Epithelial cell of prostate (primary cell): ENCODE measurements at places on chromosomes 4 and X.
A peak's percentile ranks its signal among the peaks of the same experiment; 100 is the strongest.

DNA sequence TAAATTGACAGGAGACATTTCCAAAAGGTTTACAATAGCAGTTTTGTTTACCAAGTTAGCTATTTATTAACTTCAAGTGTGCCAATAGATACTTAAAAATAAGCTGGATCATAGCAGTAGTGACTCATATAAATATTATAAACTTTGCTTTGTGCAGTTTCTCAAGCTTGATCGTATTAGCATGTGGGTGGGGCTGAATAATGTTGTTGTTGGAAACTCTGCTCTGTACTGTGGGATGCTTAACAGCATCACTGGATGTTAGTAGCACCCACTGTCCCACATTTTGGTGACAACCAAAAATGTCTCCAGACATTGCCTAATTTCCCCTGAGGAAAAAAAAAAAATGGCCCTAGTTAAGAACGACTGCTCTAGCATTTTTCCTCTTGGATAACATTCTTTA, 855.2 kb upstream of the ADGRL3 start:
- peak; percentile 1 for DNase-seq

DNA sequence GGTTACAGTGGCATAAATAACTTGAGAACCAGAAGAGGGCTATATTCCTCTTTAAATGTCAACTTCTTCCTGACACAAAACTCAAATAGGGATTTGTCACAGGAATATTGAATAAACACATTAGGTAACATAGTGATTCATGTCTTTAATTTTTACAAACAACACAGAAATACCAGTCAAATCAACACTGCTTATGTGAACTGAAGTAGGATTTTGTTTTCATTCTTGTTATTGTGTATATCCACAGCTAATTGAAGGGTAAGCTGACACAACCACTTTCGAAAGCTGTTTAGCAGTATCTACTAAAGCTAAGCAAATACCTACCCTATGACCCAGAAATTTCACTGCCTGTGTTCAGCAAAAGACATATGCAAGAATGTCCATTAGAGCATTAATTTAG, 120.4 kb upstream of the EOLA2 start:
- DNase-seq, result no peak

- no peak for DNase-seq
These were observed 1544.6 kb downstream of the C4orf33 start for GRCh38 chr4:130640592-130640991.

GRCh38 chrX:19747652-19748610, 139.5 kb downstream of the SH3KBP1 start:
- DNase-seq, result no peak

GRCh38 chr4:182741914-182742313, 175.3 kb downstream of the DCTD start:
- no peak for DNase-seq

GRCh38 chrX:84336646-84337045, 148.6 kb upstream of the RPS6KA6 start:
- DNase-seq, result no peak

- no peak for DNase-seq
These were observed 392.0 kb downstream of the UBE2NL start for GRCh38 chrX:144275843-144276242.

GRCh38 chr4:142350871-142351270, 495.2 kb downstream of the INPP4B start:
- no peak for DNase-seq

DNA sequence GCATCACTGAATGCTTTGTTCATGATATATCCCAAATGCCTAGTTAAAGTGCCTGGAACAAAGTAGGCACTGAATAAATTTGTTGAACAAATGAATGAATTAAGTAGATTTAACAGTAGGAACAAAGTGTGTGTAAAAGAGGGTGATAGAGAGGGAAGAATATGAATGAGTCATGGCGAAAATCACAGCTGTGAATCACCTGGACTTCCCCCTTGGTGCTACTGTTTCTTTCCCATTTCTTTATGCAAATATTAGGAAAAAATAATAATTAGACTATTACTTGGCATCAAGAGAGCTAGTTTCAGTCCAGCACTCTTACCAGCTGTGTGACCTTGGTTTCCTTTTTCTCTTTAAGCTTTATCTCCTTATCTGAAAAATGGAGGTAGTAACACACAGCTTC, 9.2 kb downstream of the SPIN3 start:
- DNase-seq, result no peak

GRCh38 chr4:22556495-22556894, 40.6 kb upstream of the ADGRA3 start:
- DNase-seq, result no peak

GRCh38 chr4:87377816-87378215, 13.2 kb downstream of the HSD17B11 start:
- DNase-seq, result no peak

GRCh38 chr4:38328989-38329729, 334.8 kb upstream of the KLF3 start:
- no peak for DNase-seq

DNA sequence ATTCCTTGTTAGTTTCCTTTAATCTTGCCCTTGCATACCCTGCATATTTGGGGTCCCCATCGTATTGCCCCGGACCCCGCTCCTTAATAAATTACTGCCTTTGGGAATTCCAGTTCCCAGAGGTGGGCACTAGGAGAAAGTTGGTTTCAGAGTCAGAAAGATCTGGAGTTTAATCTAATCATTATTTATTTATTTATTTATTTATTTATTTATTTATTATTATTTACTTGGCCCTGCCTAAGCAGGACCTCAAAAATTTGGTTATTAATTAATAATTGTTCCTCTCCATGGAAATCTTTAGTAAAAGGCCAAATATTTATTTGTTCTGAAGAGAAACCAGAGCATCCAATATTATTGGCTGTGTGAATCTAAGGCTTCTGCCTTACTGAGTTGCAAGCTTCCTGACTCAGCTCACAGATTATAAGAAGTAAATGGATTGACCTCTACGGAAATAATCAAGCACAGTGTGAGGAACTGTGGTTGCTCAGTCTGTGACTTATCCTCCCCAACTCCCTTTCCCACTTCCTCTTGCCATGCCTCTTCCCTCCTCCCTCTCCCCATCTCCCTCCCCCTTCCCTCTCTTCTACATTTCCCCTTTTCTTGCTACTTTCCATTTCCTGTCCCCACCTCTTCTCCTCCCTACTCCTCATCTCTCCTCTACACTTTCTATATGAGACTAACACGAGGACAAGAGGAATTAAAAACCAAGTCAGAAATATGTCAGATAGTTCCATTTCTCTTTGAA, 61.5 kb upstream of the AP1S2 start:
- DNase-seq, result no peak

GRCh38 chrX:109966246-109966645, 36.7 kb upstream of the TMEM164 start:
- no peak for DNase-seq

GRCh38 chr4:74545448-74545847, 100.5 kb downstream of the AREG start:
- DNase-seq, result no peak

- DNase-seq, result peak; percentile 70
These were observed 81.5 kb upstream of the EGFL6 start for GRCh38 chrX:13487731-13488505.

GRCh38 chr4:2259541-2260343, 2.2 kb downstream of the MXD4 start:
- DNase-seq, result no peak

- no peak for DNase-seq
These were observed 47.0 kb downstream of the PRPS1 start for GRCh38 chrX:107675365-107675654.

- no peak for DNase-seq
These were observed 30.3 kb downstream of the SEPSECS start for GRCh38 chr4:25129917-25130316.

DNA sequence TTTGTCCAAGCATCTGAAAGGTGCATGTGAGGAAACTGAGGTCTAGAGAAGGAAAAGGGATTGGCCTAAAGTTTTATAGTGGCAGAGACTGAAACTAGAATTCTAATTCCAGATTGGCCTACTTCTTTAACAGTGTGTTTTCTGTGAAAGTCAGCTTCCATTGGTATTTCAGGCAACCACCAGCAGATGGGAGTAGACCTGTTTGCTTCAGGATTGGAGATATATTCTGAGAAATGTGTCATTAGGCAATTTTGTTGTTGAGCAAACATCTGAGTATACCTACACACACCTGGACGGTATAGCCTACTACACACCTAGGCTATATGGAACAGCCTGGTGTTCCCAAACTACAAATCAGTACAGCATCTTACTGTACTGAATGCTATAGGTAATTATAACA, 207.3 kb upstream of the RADX start:
- no peak for DNase-seq

- DNase-seq, result no peak
These were observed 181.8 kb downstream of the PTTG2 start for GRCh38 chr4:38141808-38142500.

DNA sequence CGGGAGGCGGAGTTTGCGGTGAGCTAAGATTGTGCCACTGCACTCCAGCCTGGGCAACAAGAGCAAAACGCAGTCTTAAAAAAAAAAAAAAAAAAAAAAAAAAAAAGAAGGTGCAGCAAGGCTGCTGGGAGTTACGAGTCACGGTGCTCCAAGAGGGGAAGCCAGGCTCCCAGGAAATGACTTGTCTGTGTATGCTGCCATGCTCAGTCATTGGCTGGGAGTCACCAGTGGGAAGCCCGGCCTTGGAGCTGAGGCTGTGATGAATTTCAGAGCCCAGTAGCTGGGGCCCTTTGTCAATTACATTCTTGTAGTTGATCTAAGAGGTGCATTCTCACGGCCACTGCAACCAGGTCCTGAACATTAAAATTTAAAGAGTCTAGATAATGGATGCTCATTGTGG, 1105.1 kb upstream of the TENM3 start:
- no peak for DNase-seq

GRCh38 chr4:181685911-181686310, 557.3 kb upstream of the TENM3 start:
- no peak for DNase-seq

DNA sequence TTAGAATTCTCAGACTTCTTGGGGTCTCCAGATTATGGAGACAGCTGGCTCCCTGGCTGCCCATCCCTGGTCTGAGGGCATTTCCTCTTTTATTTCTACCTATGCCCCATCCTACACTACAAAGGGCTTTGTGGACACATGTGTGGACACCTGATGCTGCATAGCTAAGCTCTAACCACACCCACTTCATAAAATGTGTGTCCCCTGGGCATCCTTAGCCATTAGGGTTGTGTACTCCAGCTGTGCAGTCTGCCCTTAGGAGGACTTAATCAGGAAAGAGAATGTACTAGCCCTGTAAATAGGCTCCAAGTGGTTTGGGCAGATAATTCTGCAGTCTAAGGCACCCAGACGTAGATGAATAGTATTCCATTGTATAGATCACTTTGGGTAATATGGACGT, 47.0 kb downstream of the COQ2 start:
- DNase-seq, result no peak

GRCh38 chrX:19920945-19921344, 33.5 kb upstream of the SH3KBP1 start:
- DNase-seq, result no peak

DNA sequence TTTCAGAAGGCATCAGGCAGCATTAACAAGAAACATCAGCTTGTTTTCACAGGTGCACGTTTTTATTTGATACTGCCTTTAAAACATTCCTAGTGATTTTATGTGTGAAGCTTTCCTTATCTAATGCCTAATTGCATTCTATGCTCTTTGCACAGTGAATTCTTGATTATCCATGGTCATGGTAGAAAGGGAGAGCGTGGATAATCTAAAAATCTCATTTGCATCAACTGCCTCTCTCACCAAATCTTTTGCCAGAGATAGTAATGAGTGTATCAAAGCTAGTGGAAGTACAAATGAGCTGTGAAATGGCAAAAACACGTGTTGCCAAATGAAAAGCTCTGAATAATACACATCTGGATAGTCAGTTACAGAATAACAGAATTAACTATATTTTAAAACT, 170.5 kb downstream of the NAA11 start:
- DNase-seq, result no peak

DNA sequence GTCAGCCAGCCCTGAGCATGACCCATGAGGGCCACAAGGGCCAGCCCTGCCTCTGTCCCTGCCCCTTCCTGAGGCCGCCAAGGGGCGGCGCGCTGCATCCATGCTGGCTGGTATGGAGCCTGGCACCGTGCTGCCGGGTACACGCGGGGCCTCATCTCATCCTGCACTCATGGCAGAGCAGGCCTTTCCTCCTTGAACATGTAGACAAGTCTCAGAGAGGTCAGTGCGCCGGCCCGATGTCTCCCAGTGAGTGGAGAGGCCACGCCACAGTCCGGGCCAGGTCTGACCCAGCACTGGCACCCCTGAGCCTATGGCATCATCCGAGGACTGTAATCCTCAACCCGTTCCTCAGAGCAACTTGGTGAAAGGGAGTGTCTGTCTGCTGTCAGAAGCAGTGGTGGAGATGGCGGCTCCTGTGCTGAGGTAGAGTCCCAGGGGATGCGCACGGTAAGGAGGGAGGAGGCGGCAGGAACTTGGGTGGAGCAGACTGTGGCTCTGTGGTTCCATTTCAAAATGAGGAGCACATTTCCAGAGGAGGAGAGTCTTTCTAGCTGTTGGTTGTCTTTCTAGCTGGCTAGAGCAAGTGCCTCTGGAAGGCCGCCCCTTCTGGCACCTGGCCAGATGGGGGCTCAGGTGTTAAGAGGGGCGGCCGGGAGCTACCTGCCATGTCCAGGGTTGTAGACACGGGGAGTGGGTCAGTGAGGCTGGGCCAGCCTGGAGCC, 32.8 kb downstream of the TRMT44 start:
- no peak for DNase-seq
